ENCODE measurements at places on chromosomes 3 and 15. TPM values are rescaled to one million over a fixed set of nuclear protein-coding genes. Genes with fewer than 3 reads are reported as not detected.

GRCh38 chr3:124774841-124775402 lies 44.7 kb downstream of the UMPS start:
- DNase-seq = no peak

- DNase-seq = no peak
Measured at GRCh38 chr3:195208183-195208582, 62.8 kb downstream of the XXYLT1 start.

GRCh38 chr3:168212664-168213285 lies 117.1 kb upstream of the GOLIM4 start:
- no peak for DNase-seq

- no peak for DNase-seq
Measured at GRCh38 chr3:9078561-9079240, 115.4 kb upstream of the RAD18 start.

GRCh38 chr15:38050529-38051448 lies 116.3 kb downstream of the TMCO5A start:
- no peak for DNase-seq

- DNase-seq = no peak
Measured at GRCh38 chr3:127954640-127955039, 39.6 kb downstream of the KBTBD12 start.

DNA sequence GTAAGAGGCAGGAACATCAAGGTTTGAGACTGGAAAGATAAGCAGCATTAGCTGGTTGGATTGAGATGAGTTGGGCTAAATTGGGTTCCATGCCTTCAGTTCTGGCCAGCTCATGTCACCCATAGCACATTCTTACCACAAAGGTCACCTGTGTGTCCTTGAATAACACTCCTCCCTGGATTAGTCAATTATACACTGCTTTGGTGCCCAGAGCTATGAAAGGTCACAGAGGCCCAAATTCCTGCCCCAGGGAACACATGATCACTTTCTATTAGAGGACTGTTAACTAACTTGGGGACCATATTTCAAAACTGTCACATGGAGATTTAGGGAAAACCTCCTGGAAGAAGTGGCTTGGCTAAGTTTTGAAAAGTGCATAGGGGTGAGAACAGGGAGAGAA lies 40.1 kb upstream of the XCR1 start:
- no peak for DNase-seq

DNA sequence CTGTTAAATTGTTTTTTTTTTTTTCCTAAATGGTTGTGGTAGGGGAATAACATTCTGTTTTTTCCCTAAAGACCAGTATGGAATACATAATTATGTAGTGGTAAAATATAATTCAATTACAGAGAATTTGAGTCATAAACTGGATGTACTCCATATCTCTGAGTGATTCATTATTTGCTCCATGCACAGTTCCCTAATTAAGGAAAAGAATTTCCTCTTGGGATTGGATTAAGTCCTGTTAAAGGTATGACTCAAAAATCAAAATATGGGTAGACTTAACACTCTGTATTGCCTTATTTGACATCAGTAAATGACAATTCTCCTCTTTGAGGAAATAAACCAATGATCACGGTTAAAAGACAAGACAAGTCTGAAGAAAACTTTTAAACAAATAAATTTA lies 78.0 kb upstream of the KCNH8 start:
- no peak for DNase-seq

DNA sequence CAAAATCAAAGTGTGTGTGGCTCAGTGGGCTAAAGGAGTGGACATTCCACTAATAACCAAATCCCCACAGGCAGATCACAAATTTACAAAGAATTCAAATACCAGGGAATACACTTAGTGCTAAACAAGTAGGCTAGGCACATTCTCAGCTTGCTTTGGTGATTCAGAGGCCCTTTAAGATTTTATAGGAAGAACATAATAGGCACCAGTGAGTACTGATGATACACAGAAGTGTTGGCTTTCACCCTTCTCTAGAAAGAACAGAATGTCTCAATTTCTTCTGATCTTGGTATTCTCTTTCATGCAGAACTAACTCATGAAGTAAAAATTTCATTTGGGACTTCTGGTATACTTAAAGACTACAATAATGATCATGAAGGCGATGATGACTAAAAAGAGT lies 55.0 kb downstream of the POLR2M start:
- DNase-seq = no peak

DNA sequence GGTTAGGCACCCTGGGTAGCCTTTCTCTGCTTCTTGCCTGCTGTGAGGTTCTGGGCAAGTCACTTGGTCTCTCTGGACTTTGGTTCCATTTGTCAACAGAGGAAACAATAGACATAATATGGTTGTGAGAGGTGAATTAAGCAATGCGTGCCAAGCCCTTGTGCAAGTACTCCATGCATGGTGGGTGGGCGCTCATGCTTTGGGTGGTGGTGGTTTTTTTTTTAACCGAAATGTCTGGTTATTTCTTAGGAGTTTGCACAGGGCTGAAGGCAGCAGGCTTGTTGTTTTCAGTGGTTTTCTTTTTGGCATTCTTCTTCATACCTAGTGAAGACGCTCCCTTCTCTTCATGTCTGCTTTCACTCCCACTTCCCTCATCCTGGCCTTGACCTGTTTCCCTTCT lies 84.2 kb upstream of the LRTM1 start:
- DNase-seq = no peak

- no peak for DNase-seq
Measured at GRCh38 chr15:38895326-38896255, 331.0 kb upstream of the RASGRP1 start.

DNA sequence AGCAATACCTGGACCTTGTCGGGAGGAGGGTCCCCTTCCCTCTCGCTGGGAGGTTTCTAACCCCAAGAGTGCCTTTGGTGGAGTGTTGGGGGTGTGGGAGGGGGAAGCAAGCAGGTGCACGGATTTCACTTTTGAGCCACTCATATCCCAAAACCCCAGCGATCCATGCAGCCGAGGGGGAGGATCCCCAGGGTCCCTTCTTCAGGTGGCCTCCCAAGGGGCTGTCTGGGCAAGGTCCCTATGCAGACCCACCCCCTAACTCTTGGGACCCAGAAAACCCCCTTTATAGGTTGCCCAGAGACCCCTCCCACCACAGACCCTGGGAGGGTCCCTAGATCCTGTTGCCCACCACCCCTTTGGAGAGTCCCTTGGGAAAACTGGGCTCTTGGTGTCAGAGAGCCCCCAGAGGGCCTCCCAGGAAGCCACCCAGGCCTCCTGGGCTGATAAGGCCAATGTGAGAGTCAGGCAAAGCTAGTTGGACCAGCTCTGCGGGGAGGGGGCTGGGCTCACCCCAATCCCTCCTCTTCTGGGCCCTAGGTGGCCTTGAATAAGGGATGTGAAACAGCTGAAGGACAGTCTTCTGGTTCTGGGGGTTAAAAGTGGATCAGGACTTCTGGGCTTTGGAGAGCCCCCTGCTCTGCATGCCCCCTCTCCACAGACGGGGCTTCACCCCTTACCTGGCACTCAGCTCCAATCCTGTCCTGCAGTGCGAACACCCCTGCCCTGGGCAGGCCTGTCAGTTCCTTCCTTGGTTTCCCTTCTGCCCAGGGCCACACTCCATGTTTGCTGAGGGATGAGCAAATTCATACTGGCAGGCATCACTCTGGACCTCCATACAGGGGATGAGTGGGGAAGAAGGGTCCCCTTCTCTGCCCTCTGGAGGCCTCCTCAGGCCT lies 932 bp upstream of the PLCD1 start:
- no peak for DNase-seq

GRCh38 chr3:177601152-177601551 lies 403.9 kb upstream of the TBL1XR1 start:
- no peak for DNase-seq

- DNase-seq = no peak
Measured at GRCh38 chr15:80142646-80143045, 10.2 kb upstream of the FAH start.

DNA sequence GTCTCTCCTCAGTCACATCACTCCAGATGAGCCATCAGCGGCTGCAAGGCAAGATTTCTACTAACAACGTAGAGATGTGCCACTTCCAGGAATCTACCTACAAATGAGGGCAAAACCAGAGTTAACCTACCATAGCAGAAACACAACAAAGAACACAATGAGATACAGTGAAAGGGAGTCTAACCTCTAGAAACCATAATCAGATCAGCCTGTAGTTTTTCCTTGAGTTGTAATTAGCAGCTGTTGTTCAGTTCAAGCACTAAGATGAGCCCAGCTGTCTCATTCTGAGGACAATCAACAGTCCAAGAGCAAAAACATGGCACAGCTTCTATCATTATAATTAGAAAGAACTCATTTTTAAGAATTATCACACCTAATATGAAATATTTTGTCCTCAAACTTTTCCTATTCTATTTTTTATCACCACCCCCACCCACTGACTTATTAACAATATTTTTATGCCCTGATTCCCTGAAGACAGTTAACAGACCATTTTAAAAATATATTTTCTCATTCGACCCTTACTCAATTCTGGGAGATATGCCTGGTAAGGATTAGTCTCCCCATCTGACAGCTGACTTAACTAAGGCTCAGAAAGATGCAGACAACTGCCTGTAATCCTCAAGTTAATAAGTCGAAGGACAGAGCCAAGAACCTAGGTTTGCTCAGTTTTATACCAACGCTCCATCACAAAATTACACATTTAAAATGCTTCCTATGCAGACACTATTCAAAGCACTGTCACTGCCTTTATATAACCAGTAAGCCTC lies 50.1 kb downstream of the MAGI1 start:
- DNase-seq = no peak

DNA sequence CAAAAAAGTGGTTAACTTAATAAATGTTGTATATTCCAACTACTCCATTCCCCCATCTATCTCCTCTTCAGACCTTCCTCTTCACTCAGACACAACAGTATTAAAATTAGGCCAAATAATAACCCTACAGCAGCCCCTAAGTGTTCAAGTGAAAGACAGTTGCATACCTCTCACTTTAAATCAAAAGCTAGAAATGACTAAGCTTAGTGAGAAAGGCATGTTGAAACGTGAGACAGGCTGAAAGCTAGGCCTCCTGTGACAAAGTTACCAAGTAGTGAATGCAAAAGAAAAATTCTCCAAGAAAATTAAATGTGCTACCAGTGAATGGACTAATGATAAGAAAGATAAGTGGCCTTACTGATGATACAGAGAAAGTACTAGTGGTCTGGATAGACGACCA lies 71.7 kb downstream of the ANKRD28 start:
- no peak for DNase-seq

GRCh38 chr3:34268032-34268709 lies 469.7 kb downstream of the PDCD6IP start:
- no peak for DNase-seq

Gene GRIP2
- 2.7 TPM for total RNA-seq

Gene PPP1R14D
- 0.70 TPM for total RNA-seq

Gene SELENOT
- total RNA-seq = 92.7 TPM

Gene CACNA2D3
- total RNA-seq = 2.5 TPM

Gene TLR9
- total RNA-seq = 0.22 TPM

Gene CIB2
- total RNA-seq = 20.1 TPM

Gene NR2E3
- 0.38 TPM for total RNA-seq

Gene PRRT3
- total RNA-seq = 11.3 TPM

Gene GPR27
- total RNA-seq = 7.4 TPM

Gene FANCD2OS
- total RNA-seq = not detected

Gene TIMP4
- total RNA-seq = 0.48 TPM

Gene PRR20G
- total RNA-seq = not detected
